ENCODE measurements at places on chromosomes 16 and 17.

- no peak for DNase-seq
These were observed 3.1 kb downstream of the ATF7IP2 start for GRCh38 chr16:10388988-10389387.

DNA sequence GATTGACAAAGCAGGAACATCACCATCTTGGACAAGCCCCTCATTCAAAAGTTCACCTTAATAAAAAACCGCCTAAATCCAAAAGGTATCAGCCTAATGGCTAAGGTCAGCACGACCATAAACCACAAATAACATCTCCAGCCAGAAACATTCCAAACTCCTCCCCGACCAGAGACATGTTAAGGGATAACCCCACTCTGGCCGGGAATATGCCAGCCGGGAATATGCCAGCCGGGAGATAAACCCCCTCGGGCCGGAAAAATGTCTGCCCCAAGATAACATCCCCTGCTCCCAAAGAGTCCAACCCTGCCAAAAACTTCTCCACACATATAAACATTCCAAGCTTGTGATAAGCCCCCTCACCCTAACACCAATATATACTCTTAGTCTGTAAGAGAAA lies 1.4 kb downstream of the DHX33 start:
- no peak for DNase-seq

- DNase-seq, result no peak
These were observed 419.0 kb downstream of the CDH13 start for GRCh38 chr16:83045790-83046189.

DNA sequence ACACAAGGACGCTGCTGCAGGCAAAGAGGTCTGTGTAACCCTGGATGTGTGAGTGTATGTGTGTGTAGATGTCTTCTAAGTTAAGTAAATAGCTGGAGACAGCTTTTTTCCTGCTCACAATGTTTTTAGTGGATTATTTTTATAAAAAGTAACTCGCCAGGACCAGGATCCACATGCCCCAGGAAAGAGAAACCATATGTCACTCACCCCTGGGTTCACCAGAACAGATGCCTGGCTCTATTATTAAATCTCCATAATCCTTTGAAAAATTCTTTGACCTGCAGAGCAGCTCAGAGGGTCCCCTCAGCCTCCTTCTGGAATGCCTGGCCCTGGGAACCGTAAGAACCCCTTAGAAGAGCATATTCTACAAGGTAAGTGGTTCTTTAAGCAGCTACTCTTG lies 18.0 kb downstream of the ABCC12 start:
- no peak for DNase-seq

DNA sequence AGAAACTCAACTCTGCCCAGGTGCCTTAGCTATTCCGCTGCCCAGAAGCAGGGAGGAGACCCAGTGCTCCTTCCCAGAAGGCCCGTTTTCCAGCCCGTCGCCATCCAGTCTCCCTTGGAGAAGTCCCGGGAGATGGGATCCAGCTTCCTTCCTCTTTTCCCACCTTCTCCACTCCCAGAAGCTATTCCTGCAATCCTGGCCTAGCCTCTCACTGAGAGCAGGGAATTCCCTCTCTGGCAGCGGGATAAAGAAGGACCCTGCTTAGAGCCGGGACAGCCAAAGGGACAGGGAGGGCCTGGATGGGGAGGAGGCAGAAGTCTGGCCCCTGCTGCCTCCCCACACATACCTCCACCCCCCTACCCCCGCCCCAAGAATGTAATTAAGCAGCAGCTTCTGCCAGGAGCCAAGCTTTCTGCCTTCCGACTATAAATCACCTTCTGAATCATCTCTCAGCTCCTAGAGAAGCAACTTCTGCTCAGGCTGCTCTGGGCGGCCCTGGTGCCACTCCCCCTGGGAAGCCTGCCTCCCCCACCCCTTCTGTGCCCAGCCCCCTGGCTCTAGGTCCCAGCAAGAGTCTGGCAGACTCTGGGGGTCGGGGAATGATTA lies 6.4 kb downstream of the WNT3 start:
- no peak for DNase-seq

GRCh38 chr17:57629886-57630285 lies 115.2 kb downstream of the CCDC182 start:
- DNase-seq, result no peak

DNA sequence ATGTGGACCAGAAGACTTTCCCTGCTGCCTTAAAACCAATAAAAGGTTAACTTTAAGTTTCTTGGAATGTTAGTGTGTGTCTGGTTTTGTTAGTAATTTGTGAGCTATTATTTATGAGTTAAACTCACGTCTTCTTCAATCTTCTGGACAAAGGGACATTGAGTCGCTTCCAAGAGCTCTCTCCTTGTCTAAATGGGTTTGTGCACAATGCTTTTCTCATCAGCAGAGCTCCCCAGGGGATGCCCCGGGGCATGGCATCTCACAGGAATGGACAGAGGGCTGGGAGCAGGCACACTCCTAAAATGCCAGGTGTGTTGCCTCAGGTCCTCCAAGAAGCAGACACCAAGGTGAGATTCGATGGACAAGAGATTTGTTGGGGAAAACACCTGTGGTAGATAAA lies 90.5 kb downstream of the RGS9 start:
- DNase-seq, result no peak

- peak; percentile 42 for DNase-seq
These were observed 2.3 kb downstream of the VKORC1 start for GRCh38 chr16:31092330-31092729.

DNA sequence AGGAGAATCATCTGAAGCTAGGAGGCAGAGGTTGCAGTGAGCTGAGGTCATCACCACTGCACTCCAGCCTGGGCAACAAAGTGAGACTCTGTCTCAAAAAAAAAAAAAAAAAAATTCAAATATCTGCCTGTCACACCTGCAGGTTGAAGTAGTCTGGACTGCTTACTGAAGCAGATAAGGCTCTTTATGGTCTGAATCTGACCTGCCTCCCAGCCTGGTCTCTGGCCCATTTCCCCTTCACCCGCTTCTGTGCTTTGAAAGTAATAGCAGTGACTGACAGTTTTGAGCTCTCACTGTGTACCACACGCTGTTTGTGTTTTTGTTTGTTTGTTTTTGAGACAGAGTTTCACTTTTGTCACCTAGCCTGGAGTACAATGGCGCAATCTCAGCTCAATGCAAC lies 5.8 kb downstream of the SEZ6L2 start:
- no peak for DNase-seq

DNA sequence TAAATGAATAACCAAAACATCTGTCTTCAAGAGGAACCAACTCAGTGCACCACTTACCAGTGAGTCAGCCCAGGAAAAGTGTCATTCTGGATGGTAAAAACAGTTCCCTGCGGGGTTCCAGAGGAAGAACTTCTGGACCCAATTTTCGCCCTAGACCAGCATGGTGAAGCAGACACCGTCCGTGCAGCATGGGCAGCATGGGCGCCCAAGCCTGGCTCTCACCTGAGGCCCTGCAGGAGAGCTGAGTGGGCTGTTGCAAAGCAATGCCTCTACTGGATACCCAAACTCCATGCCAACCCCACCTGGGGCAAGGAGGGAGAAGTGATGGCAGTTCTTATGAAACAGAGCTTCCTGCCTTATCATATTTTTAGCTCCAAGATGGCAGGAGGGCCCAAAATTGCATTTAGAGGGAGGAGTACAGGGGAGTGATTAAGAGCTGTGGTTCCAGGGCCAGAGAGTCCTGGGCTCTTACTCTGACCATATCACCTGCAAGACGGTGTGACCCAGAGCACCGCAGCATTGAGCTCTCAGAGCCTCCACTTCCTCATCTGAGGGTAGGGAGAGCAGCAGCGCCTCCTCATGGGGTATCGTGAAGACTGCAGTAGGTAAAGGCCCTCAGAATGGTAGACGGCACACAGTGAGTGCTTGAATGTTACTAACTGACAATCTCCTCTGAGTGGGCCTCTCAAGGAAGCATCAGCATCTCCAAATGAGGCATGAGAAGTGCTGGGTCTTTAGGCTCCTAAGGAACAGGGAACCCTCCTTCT lies 16.6 kb upstream of the INPP5K start:
- DNase-seq, result no peak

Data from Ammon's horn (tissue), 1 donor.